ENCODE measurements at places on chromosomes 5 and 9.

GRCh38 chr5:156201788-156202403 lies 125.1 kb upstream of the SGCD start:
- peak; percentile 51 for DNase-seq

GRCh38 chr5:148823871-148824270 lies 2.5 kb upstream of the ADRB2 start:
- DNase-seq: no peak

DNA sequence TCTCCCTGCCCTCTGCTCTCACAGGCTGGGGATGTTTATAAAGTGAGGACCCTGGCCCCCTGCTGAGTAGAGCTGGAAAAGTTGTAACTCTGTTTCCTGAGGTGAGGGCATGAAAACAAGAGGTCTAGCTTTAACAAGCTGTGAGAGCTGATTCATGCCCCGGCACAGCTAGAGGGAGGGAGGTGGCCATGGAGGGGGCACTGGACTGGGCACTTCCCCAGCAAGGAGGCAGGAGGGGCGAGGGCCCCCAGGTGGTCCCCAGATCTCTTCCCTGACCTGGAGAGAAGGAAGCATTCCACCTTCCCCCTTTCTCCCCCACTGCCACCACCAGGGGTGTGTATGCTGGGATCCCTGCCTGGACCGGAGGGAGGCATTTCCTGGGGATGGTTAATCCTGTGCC lies at the start of gene MSMP:
TSS of gene MSMP (minus strand) at position 13 of the 400 bp plus-strand sequence. CDS start 147 bp downstream, outside the sequence.
- DNase-seq: no peak

GRCh38 chr5:112935675-112936074 lies 13.6 kb upstream of the REEP5 start:
- DNase-seq: no peak

DNA sequence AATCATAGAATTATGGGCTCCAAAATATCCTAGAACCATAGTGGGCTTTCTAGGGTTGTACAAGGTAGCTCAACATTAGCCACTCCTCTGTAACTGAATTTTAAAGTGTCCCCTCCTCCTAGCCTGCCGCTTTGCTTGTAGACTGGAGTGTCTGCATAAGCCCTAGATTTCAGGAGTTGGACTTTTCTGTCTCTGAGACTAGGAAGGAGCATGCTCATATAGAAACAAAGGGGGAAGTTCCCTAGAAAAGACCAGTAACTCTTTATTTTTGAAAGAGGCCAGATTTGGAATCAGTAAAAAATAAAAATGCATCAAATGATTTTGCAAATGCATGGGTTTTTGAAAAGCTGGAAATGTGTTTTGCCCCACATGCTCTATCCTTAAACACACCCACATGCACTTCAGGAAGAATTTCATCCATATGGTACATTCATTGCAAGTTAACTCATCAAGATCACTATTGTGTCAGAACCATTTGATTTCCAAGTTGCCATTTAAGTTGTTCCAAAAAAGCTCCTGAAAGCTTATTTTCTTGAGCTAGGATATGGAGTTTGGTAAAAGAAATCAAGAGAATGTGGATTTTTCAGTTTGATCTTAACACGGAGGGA lies 121.0 kb upstream of the NR3C1 start:
- no peak for DNase-seq

DNA sequence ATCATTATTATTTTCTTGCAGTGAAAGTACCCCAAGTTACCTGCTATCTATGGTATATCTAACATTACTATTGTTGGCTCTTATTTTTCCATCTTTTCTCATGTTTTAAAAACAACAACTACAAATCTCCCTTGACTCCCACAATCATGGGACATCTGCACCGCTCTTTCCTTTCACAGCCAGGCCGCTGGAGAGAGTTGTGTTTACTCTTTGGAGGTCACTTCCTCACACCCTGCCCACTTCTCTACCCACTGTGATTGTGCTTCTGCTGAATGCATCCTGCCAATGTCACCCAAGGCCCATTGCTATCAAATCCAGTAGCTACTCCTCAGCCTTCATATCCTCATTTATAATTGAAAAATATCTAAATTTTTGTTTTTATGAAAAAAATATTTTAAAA lies 29.7 kb downstream of the SLC28A3 start:
- no peak for DNase-seq

- no peak for DNase-seq
Measured at GRCh38 chr9:112203536-112203935, 28.4 kb upstream of the SUSD1 start.

DNA sequence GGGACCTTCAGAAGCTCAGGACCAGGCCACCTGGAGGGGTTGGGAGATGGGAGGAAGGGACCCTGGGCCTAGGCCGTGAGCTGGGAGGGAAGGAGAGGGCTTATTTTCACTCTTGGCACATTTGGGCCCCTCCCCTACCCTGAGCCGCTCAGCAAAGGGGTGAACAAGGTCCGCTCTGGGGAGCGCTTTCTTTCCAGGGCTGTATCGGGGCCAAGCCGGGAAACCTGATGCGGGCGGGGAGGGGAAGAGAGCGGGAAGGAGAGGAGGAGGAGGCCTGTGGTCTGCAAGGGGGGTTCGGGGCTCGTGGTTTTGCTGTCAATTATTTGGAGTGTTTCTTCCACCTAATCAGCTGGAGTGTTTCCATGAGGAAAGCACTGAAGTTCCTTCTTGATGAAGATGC lies 62.7 kb upstream of the RXRA start:
- no peak for DNase-seq

- DNase-seq: no peak
Measured at GRCh38 chr5:172219296-172219695, 25.3 kb downstream of the EFCAB9 start.

- no peak for DNase-seq
Measured at GRCh38 chr5:137341831-137342230, 157.3 kb downstream of the SPOCK1 start.

GRCh38 chr5:139844472-139845145 lies 49.0 kb downstream of the PSD2 start:
- DNase-seq: peak; percentile 96

Measured in osteoblast (primary cell).